ENCODE measurements at places on chromosomes 3 and 15. TPM values are rescaled to one million over a fixed set of nuclear protein-coding genes. Genes with fewer than 3 reads are reported as not detected.

The NRG4 gene
- 0.15 TPM for total RNA-seq

The HESX1 gene
- total RNA-seq: 1.2 TPM

The TRPM1 gene
- not detected for total RNA-seq

The LRRN1 gene
- under 0.01 TPM for total RNA-seq

The TTLL13 gene
- total RNA-seq: not detected

The FOXL2NB gene
- not detected for total RNA-seq

The ACAD11 gene
- 56.1 TPM for total RNA-seq

The SYNPR gene
- not detected for total RNA-seq

The RASGRF1 gene
- total RNA-seq: under 0.01 TPM

The NRROS gene
- 0.58 TPM for total RNA-seq

The ZDHHC23 gene
- total RNA-seq: 0.73 TPM

The IL5RA gene
- not detected for total RNA-seq

The ZNF502 gene
- total RNA-seq: 6.0 TPM

The COL6A6 gene
- 1.6 TPM for total RNA-seq

The CNTN4 gene
- total RNA-seq: not detected

The PP2D1 gene
- total RNA-seq: not detected

The ITIH1 gene
- total RNA-seq: not detected

The AMT gene
- total RNA-seq: 1.2 TPM

The SLC28A2 gene
- total RNA-seq: not detected
